ENCODE measurements at places on chromosomes 3 and 15.
A peak's percentile ranks its signal among the peaks of the same experiment; 100 is the strongest.

- DNase-seq, result no peak
Measured at GRCh38 chr3:188036375-188037194, 117.4 kb upstream of the LPP start.

DNA sequence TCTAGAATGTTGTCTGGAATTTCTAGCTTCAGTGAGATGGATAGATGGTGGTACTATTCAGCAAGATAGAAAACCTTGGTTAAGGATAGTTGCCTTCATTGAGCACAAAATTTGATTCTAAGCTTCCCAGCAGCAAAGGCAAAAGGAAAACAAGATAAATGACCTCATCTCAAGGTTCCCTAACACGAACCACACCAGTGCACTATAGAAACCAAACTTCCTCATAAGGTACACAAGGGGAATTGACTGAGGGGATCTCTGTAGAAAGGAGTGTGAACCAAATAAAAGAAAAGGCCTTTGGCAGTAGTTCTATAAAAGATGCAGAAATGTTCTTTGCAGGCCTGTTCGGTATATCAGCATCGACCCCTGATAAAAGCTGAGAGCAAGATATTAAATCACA, 288.9 kb downstream of the SHQ1 start:
- DNase-seq, result no peak

GRCh38 chr15:25401501-25401900, 37.3 kb downstream of the UBE3A start:
- DNase-seq, result no peak

DNA sequence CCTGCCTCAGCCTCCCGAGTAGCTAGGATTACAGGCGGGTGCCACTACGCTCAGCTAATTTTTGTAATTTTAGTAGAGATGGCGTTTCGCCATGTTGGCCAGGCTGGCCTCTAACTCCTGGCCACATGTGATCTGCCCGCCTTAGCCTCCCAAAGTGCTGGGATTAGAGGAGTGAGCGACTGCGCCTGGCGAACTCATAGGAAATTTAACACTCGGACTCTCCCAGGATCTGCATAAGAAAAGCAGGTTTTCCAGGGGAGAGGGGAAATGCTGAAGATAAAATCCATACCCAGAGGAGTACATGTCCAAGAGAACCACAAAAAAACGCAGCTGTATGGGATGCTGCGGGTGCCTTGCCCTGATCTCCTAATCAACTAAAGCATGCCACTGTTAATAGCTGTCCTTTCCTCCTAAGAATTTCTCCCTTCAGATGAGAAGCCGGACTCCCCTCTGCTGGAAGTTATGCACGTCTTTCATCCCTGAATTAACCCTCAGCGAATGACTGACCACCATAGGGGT, 25.3 kb upstream of the TGFBR2 start:
- DNase-seq, result peak; percentile 35

GRCh38 chr3:131110087-131110486, 83.4 kb downstream of the NEK11 start:
- DNase-seq, result no peak

DNA sequence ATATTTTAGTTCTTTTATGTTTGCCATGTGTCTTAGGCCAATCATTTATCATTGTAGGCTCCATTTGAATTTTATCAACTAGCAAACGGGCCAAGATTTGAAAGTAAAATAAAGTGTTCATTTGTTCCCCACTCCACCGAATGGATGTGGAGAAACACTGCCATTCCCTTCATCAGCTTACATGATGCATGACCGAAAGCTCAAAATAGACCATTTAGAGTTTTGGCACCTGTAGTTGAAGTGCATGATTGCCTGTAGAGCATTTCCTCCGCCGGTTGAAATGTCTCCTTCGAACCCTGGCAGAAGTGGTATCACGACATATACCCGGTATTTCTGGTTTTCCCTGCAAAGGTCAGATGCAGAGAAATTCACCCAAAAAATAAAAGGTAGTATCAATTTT, 165.6 kb downstream of the PLD1 start:
- no peak for DNase-seq

DNA sequence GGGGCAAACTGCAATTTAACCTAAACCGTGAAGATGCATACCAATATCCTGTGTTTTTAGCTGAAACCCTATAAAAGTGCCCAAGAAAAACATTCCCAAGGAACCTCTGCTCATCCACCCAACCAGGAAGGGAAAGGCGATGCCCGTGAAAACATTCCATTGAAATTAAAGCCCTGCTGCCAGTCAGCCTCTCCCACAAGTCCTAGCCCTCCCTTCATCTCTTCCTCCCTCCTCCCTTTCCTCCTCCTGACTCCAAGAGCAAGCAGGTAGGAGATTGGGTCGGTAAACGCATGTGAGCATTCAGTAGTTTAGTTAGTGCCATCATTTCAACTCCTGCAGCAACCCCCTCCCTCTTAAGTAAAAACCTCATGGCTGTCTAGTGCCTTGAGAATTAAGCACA, 27.7 kb downstream of the HES1 start:
- no peak for DNase-seq

DNA sequence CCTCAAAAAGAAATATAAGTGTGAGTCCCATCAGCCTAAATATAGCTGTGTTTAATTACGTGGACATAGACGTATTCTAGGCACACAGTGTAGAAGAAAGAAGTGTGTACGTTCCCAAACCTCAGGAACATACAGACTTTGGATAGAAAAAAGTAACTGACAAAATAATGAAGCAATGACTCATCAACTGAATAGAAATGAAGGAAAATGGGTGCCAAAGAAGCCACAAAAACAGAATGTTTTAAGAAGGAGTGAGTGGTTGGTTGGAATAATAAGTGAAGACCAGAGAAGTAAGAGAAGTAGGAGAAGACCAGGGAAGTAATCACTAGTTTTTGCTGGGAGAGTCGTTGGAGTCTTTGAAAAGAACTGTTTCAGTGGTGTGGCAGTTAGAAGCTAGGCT, 518.1 kb downstream of the ROBO1 start:
- DNase-seq, result no peak

DNA sequence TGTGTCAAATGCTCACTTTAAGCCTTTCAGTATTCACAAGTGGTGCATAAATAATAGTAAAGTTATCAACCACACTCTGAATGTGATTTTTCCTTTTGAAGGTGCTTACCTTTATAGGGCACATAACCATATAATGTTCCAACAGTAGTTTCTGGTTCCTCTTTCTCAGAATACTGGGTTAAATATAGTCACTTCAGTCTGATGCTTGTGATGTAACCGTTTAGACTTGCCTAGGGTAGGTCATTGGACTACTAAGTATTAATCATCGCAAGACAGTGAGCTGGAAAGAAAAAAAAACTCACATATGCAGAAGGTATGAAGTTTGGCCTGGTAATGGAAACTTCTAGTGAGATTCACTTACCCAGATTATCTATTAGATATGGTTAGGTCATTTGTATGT, 1.9 kb downstream of the KBTBD8 start:
- no peak for DNase-seq

- DNase-seq, result peak; percentile 78
Measured at GRCh38 chr15:29103824-29104565, 165.6 kb downstream of the NSMCE3 start.

GRCh38 chr15:85062560-85062959, 80.9 kb downstream of the PDE8A start:
- DNase-seq, result no peak

- DNase-seq, result no peak
Measured at GRCh38 chr3:52551118-52551517, 14.7 kb downstream of the UQCC5 start.

DNA sequence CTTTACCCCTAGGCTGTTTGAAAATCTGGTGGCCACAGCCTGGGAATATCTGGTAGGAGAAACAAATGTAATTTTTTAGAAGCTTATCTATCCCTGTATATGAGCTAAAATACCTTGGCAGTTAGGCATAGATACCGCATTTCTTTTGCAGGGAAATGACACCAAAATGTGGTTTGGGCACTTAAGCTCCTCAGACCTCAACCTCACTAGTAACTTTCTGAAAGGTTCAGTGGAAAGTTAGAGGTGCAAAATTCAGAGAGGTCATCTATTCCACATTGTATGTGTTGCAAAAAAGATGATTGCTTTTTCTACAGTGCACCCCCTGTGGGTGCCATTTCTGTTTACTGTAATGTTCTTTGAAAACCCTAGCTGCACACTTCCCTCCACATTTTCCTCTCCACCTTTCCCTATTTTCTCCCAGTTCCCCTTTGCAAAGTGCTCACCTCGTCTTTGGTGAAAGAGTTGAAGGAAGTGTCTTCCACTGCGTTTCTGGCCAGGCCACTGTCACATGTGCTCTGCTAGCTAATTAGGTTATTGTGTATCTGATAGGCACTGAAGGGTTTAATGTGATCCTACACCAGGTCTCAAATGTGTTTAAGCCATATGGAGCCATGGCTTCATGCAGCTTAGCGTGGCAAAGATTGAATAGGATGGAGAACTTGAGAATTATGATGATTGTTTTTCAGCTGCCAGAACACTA, 1.3 kb downstream of the SACM1L start:
- no peak for DNase-seq

- DNase-seq, result peak; percentile 92
Measured at GRCh38 chr3:195900436-195901355, 7.7 kb downstream of the TNK2 start.

- no peak for DNase-seq
Measured at GRCh38 chr3:197466586-197467399, 89.0 kb downstream of the BDH1 start.

DNA sequence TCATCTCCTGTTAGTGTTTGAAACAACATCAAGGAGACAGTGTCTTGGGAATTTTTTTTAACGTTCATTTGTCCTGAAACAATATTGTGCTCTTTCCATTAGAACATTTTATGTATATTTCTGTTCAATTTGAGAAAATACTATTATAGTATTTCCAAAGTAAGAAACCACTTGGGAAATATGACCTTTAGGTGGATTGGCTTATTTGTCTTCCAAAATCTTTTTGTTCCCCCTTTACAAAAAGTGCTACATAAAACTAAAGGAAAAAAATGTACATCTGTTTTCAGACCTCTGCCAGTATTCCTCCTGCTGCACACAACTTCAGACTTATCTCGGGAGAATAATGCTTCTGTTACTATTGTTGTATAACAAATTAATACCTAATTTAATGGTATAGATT, 165.9 kb upstream of the AGTR1 start:
- DNase-seq, result no peak

- DNase-seq, result peak; percentile 95
Measured at GRCh38 chr15:67542420-67543347, at the start of gene MAP2K5. Gene MAP2K5, plus strand, starts transcription at chr15:67542703. Its CDS starts 633 bp downstream, at chr15:67543336.

GRCh38 chr3:49716169-49716568, 3.3 kb downstream of the AMIGO3 start:
- no peak for DNase-seq
